ENCODE measurements at places on chromosomes 12 and 14. TPM values are rescaled to one million over a fixed set of nuclear protein-coding genes. Genes with fewer than 3 reads are reported as not detected.

LPAR5 gene
- total RNA-seq = 0.49 TPM

AGAP2 gene
- total RNA-seq = 40.6 TPM

CLEC2A gene
- total RNA-seq = 0.25 TPM

HCAR2 gene
- total RNA-seq = not detected

PROX2 gene
- total RNA-seq = not detected

VEZT gene
- 172 TPM for total RNA-seq

RTL1 gene
- total RNA-seq = not detected

PYGL gene
- total RNA-seq = 8.1 TPM

HOXC12 gene
- not detected for total RNA-seq

SLC16A7 gene
- 19.7 TPM for total RNA-seq

OR4K15 gene
- not detected for total RNA-seq

SSTR1 gene
- 12.0 TPM for total RNA-seq

STRN3 gene
- 74.3 TPM for total RNA-seq

EXOC5 gene
- total RNA-seq = 102 TPM

IL22 gene
- not detected for total RNA-seq

PMEL gene
- 0.49 TPM for total RNA-seq

PRICKLE1 gene
- total RNA-seq = 16.2 TPM

TAS2R13 gene
- 5.2 TPM for total RNA-seq

KCNK10 gene
- total RNA-seq = 15.0 TPM

PLXNC1 gene
- total RNA-seq = 74.3 TPM

KRT79 gene
- total RNA-seq = not detected

OTOGL gene
- total RNA-seq = 0.25 TPM

ZBTB39 gene
- 7.9 TPM for total RNA-seq

NRIP2 gene
- 0.25 TPM for total RNA-seq

FAM222A gene
- total RNA-seq = 3.2 TPM

Data from temporal lobe (tissue), 4 donors.